Tibial nerve (tissue), 4 donors: ENCODE measurements at places on chromosomes 5 and 9.

- peak; percentile 22 for DNase-seq
These were observed 27.4 kb downstream of the LNPEP start for GRCh38 chr5:96963267-96963666.

DNA sequence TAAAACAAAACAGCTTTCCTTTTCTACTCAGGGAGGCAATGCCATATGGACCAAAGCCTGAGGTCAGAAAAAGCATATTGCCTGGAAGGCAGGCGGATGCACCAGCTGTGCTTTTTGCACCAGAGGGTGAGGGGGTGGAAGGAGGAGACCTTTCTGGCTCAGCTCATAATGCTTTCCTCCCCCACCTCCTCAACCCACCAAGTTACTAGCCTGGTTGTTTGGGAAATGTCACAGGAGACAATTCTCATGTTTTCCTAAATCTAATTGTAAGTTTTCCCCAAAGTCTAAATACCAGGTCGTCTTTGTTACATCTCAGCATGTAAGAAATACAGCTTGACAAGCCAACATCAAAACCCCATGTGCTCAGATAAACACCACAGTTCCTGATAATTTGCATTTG lies 72.6 kb upstream of the DMRTA1 start:
- DNase-seq = no peak

- no peak for DNase-seq
These were observed 95.5 kb downstream of the ZCCHC7 start for GRCh38 chr9:37215830-37216229.

DNA sequence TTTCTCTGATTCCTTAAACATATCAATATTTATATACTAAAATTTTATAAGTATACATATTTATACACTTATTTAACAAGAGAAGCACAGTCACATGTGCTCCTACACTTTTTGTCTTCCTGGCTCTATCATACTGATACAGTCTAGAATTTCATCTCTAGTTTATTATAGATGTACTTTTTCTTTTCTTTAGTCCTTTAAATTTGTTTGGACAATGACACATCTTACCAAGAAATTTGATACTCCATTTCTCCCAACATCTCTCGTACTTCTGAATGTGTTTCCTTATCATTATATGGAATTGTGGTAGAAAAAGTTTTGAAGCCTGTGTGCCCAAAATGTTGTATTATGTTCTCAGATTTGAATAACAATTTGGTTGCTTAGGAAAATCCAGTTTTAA lies 104.6 kb downstream of the DMRT2 start:
- no peak for DNase-seq

GRCh38 chr9:125629446-125629845 lies 77.6 kb downstream of the MAPKAP1 start:
- DNase-seq = no peak

DNA sequence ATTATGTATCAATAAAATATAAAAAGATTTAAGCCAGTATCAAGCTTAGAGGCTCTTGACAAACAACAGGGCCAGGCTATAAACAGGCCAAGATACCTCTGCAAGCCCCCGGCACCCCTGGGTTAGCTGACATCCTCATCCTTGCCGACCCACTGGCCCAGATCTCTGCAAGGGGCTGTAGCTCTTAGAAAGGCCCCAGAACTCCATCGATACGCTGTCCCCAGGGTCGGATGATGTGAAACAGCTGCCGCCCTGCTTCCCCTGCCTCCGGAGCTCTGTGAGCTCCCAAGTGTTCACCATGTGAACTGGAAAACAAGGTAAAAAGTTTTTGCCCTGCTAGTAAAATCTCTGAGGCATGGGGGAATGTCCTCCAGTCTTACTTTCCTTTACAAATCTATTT lies 20.1 kb downstream of the SH3PXD2B start:
- no peak for DNase-seq

DNA sequence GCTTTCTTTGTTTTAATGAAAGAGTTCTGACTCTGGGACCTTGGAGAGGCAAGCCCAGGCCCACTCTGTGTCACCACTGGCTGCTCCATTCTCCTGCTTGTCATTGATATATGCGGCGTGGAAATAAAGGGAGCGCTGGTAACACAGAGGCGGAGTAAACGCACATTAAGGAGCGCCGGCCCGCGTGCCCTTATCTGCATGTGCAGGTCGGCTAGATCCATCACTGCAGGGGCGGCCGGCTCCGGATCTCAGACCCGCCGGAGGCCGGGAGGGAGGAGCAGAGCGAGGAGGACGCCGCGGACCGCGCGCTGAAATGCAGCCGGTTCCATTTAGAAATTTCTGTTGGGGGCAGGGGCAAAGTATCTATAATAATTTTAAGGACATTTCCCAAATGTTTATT lies 70.8 kb downstream of the MRPL36 start:
- no peak for DNase-seq
